BJ (cell line): ENCODE measurements at places on chromosomes 12 and 14. TPM values are rescaled to one million over a fixed set of nuclear protein-coding genes. Genes with fewer than 3 reads are reported as not detected.

Gene ST8SIA1
- not detected in 2 replicates for polyA plus RNA-seq

Gene KCNK13
- polyA plus RNA-seq: not detected in 2 replicates

DNA sequence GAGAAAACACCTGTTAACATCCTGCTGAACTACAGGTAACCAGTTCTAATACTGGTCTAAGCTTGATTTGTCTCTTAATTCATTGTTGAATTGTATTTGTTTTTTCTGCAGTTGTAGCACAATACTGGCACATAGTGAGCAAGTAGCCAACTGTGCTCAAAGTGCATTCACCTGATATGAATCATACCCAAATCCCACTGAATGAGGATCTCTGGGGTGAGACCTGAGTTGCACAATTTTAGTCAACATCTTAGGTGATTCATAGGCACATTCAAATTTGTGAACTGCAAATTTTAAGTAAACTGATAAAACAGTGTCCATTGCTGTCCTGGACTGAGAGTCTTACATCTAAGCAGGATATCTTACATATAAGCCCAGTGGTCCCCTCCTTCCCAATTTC lies 12.8 kb downstream of the KCNC2 start:
- DNase-seq: no peak

DNA sequence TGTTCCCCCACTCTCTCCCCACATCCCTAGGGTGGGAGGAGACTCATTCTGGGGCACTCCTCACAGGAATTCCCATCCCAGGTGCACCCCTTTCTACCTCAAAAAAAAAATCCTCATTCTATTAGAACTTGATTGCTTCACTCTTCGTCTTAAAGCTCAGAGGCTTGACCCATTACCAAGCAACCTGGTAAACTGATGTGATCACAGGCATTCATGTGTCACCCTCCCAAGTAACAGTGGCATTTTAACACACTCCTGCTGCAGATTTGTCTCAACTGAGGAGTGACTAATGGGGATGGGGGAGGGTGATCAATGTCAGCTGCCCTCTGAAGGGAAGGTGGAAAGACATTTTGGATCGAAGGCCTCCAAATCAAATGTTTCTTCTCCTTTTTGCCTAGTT lies 78.1 kb upstream of the PTHLH start:
- no peak for DNase-seq

DNA sequence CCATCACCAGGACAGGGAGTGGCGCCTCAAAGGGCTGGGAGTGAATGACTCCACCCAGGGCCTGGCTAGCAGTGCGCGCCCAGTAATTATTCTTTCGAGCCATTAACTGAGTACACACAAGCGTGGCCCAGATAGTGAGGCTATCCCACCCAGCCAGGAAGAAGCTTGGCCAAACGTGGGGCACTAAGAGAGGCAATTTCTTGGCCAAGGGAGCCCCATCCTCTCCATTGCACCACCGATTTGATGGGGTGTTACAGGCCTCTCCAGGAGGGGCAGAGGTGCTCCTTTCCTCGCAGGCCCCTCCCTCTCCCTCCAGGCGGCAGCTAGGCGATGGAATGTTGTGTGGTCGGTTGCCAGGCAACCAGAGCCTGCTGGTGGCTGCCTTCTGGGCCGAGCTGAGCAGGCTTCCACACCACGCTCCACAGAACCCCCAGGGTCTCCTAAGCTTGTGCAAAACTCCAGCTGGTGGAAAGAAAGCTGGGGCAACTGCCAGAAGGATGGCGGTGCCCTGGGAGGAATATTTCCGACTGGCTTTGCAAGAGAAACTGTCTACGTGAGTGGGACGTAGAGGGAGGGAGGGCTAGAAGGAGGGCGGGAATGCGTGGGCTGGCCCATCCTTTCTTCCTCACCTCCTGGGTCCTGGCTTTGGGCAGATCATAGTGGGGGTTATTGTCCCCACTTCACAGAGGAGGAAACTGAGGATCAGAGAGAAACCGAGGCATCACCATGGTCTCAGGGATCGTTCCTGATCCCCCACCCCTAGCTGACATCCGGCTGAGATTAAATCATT lies at the start of gene CFAP73:
TSS of gene CFAP73 (plus strand) at position 364 of the 790 bp plus-strand sequence. CDS start at position 498, 134 bp downstream.
- DNase-seq: peak; percentile 52

GRCh38 chr14:61488417-61489401 lies 167.3 kb downstream of the PRKCH start:
- DNase-seq: no peak

DNA sequence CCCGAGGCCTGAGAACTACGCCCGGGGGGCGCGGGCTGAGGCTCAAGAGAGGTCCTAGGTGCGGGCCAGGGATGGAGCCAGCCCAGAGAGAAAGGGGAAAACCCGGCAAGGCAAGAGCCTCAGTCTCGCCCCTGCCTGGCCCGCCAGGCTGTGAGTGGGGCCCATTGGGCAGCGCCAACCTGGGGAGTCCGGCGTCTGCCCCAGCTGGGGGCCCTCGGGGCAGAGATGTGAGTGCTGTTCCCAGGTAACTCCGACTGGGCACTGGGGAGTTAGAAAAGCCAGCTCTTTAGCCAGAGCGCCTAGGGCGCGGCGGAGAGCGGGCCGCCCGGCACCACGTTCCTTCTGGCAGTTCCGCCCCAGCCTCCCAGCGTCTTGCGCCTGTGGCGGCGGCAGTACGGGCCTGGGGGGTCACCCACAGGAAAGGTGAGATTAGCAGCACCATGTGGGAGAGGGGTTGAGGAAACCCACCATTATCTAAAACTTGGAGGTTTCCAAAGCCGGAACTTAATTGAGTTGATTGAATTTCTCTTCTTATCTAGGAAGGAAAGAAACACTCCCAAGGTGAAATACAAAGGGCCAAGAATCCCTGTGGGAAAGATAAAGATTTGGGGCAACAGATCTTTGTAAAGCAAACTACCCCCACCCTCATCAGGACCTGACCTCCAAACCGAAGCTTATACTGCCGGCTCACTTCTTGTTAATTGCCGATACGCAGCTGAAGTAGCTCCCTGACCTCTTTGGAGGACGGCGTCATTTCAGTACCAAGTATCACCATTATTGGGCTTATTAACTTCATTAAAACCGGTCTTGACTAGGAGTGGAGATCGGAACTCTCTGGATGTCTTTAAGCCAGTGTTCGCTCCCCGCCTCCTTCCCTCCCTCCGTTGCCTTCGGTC lies 11.6 kb downstream of the OTX2 start:
- DNase-seq: no peak
